ENCODE measurements at places on chromosomes 5 and 9.

DNA sequence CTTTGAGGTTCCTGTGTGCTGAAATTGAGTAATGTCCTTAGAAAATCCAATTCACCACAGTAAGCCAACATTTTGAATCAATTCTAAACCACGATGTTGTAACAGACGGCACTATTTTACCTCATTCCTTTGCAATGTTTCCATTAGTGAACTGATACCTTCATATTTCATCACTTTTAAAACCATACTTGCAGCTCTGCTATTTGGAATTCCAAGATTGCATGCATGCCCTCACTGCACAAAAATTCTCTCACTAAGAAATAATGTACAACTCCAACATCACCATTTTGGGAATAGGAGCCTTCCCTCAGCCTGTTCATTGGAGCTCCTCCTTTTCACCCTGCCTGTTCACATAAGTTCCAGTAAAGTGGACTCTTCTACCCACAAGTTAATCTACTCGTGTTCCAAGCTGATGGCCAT is 74.8 kb upstream of the TGFBR1 start:
- no peak for DNase-seq

GRCh38 chr9:29564564-29564963 is 1991.3 kb upstream of the C9orf72 start:
- peak; percentile 31 for DNase-seq

DNA sequence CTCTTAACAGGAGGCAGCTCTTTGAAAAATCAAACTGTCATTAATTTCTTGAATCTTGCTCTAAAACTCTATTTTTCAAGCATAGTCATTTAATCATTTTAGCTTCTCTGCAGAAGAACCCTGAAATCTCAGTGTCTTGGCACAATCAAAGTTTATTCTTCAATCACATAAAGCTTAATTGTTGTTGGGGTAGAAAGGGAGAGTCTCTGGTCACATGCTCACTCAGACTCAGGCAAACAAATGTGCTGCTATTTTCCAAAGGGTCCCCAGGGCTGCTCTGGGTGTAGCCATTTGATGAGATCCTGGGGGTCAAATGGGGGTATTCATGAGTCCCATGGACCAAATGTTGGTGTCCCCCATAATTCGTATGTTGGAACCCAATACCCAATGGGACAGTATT is 114.8 kb downstream of the MSX2 start:
- no peak for DNase-seq

GRCh38 chr5:137734331-137734730 is 1.6 kb downstream of the KLHL3 start:
- DNase-seq, result no peak

DNA sequence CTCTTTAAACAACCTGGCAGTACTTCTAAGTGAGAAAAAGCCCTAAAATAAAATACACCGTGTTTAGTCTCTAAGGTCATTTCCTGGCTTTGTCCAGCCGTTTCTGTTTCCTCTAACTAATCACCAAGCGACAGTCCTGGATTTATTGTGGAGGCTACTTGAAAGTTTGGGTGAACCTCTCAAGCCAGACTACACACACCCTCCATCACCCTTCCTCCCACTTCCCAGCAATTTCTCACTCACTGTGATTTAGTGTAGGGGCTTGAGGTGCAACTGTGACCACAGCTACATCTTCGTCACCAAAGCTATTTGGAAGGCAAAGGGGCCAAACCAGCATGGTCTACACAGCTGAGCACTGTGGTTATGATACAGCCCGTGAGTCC is 240.0 kb upstream of the SLC24A2 start:
- no peak for DNase-seq

DNA sequence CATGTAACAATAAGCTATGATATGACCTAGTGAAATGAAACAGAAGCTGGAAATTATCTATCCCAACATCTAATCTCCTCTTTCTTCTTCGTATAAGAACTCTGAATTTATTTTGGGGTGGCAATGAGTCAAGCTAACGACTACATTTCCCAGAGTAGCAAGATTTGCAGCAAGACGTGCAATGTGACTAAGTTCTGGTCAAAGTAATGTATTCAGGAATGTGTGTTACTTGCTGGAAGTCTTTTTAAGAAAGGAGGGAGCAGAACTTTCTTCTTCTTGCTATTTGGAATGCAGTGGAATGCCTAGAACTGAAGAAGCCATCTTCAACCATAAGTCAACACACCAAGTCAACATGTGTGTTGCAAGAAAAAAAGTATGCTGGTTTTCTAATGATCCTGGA is 406.6 kb upstream of the MEF2C start:
- DNase-seq, result no peak

GRCh38 chr5:123151227-123151909 is 62.3 kb downstream of the PRDM6 start:
- DNase-seq, result no peak

DNA sequence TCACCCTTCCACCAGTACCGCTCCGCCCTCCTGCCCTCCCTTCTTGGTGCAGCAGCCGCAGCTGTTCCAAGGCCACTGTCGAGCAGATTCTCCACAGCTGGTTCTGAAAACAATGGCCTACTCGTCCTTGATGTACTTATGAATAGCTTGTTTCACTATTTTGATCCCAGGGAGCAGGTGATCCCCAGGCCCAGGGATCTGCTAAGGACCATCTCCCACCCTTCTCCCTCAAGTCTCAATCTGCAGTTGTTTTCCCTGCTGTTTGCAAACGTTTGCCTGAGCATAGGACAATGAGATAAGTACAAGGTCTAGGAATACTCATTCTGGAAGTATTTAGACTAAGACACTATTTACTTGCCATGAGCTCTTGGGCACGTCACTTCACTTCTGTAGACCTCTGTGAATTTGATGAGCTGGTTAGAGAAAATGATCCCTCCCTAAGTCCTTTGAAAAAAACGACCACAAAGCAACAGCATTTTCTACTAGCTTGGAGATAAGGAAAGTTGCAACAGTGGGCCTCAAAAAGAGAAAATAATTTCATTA is 1.8 kb downstream of the LURAP1L start:
- peak; percentile 34 for DNase-seq

- no peak for DNase-seq
These were observed 16.3 kb downstream of the FAM163B start for GRCh38 chr9:133592731-133593409.

GRCh38 chr5:33232731-33233505 is 207.8 kb upstream of the TARS1 start:
- DNase-seq, result no peak

- DNase-seq, result no peak
These were observed 474.0 kb upstream of the DAB2 start for GRCh38 chr5:39898731-39899130.

DNA sequence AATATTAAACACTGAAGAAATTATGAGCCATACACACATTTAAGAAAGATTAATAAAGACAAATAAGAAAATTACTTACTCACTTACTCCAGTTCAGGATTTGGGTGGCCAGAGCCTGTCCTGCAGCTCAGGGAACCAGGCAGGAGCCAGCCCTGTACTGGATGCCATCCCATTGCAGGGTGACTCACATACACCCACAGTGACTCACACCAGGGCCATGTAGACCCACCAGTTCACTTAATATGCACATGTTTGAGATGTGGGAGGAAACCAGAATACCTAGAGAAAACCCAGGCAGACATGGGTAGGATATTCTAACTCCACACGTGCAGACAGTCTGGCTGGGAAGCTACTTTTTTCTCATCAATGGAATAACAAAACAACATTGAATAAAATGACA is 49.6 kb upstream of the ADRB2 start:
- peak; percentile 36 for DNase-seq
